ENCODE measurements at places on chromosomes 11 and 22. TPM values are rescaled to one million over a fixed set of nuclear protein-coding genes. Genes with fewer than 3 reads are reported as not detected.

The OR6A2 gene
- total RNA-seq, result 0.27 TPM

The SLC22A9 gene
- not detected for total RNA-seq

The PRAME gene
- not detected for total RNA-seq

DNA sequence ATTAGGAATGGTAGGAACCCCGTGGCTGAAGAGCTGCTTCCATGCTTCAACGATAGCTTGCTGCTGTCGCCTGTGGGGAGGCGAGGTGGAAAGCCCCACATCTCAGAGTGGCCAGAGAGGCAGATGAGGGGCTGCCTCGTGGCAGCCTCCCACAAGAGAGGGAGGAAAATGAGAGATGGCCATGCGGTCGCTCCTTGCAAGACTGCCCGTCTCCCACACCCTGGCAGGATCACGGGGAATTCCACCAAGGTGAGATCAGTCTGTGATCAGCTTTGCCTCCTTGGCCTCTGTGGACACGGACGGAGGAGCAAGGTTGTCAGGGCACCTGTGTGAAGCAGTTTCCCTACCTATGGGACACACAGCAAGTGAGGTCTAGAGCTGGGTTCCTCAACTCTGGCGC lies 3.0 kb downstream of the CRYBA4 start:
- no peak for DNase-seq

- peak; percentile 79 for DNase-seq
Measured at GRCh38 chr11:88337987-88338668, 592 bp upstream of the CTSC start.

DNA sequence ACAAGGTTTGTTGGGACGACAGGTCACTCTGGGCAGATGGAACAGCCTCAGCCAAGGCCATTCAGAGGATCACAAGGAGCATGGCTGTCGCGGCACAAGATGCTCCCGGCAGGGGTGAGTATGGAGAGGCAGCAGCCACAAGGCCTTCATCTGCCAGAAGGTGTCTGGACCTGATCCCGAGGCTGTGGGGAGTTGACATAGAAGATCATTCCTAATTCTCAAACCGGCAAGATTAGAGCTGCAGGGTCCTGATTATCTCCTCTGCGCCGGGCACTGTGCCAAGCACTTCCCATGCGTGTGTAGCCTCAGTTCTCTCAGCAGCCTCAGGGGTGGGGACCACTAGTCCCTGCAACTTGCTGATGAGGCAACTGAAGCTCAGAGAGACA lies 32.3 kb upstream of the RFPL3 start:
- no peak for DNase-seq

DNA sequence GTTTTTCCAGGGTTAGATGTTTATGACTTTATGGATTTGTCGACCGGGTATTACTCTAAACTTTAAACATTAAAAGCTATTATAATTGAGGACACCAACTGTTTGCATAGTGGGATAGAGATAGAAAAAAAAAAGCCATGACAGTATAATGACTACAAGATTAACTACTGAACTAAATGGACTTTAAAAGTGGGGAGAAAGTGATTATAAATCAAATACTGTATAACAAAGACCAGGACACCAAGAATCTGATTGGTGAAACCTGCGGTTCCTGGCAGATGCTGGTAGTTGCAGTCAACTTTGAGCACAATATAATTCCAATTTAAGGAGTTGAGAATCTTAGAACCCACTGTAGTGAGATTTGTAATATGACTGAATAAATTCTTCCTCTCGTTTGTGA lies 2.5 kb downstream of the CRKL start:
- peak; percentile 26 for DNase-seq

GRCh38 chr11:75782540-75783263 lies 14.1 kb downstream of the DGAT2 start:
- no peak for DNase-seq

DNA sequence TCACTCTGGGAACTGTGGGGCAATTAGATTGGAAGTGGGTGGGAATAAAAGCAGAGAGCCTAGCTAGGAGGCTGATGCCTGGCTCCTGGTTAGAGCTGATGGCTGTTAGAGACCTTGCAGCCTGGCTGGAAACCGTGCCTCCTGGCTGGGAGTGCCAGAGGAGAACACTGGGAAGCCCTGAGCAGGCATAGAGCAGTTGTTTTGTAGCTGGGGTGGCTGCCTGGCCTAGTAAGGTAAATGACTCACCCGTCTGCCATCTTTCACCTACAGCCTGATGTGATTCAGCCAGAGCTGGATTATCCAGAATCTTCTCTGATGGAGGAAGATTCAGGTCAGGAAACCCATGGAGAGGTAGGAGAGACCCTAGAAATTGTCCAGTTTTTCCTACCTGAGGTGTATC lies 6.1 kb downstream of the UQCR10 start:
- DNase-seq, result peak; percentile 35

- DNase-seq, result no peak
Measured at GRCh38 chr11:112185883-112186282, 10.6 kb downstream of the BCO2 start.

GRCh38 chr11:87739261-87739660 lies 436.0 kb downstream of the RAB38 start:
- DNase-seq, result no peak

Data from fibroblast of the aortic adventitia (primary cell).